Activated naive CD4-positive, alpha-beta T cell treated with anti-CD3 and anti-CD28 coated beads, Interleukin-2, amount 50 U/mL, for 16 hours (primary cell): ENCODE measurements at places on chromosomes 4 and X.

- no peak for DNase-seq
These were observed 9.3 kb upstream of the SEC24B start for GRCh38 chr4:109424093-109424841.

DNA sequence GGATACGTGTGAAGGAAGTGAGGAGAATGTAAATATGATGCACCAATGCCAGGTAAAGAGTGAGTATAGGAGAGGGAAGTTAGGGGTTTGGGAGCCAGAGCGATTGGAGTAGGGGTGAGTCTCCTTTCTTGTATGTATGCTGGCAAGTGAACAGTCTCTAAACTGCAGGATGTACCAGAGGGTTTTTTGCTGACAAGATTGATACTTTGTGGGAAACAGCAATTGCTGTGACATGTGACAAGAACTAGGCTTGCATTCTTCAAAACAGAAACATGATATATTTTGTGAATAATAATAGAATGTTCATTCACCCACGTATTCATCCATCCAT lies 706 bp downstream of the CHIC1 start:
- no peak for DNase-seq

DNA sequence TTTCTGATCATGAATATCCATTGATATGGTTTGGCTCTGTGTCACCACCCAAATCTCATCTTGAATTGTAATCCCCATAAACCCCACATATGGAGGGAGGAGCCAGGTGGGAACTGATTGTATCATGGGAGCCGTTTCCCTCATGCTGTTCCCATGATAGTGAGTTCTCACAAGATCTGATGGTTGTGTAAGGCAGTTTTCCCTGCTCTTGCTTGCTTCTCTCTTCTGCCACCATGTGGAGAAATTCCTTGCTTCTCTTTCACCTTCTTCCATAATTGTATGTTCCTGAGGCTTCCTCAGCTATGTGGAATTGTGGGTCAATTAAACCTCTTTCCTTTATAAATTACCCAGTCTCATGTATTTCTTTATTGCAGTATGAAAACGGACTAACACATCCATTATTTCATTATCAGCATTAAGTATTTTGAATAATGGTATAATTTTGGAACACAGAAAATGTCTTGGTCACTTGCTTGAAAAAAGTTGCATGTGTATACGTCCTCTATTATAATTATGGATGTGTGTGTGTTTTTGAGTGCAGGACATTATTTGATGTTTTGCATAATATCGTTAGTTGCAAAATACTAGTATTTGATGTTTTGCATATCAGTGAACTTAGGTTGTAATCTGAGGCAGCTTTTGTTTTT lies 334.6 kb downstream of the PCDH10 start:
- DNase-seq: no peak

- no peak for DNase-seq
These were observed 49.4 kb downstream of the SERTM2 start for GRCh38 chrX:111560801-111561200.

DNA sequence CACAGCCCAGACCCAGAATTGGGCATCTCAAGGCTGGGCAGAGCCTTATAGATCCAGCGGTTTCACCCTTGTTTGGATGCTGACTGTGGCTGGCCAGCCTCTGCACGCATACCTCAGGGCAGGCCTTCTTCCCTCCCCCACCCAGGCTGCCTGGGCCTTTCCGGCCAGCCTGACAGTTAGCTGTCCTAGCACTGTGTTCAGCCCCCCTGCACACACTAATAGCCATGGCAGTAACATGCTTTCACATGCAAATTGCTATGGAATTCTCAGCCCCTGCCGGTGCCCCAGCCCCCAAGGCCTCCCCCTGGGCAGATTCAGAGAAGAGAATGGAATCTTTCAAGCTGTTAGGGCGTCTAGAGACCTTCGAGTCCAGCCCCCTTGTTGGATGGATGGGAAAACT lies 17.7 kb downstream of the EFNB1 start:
- DNase-seq: no peak

- DNase-seq: no peak
These were observed 19.9 kb upstream of the CPLX1 start for GRCh38 chr4:845836-846251.

DNA sequence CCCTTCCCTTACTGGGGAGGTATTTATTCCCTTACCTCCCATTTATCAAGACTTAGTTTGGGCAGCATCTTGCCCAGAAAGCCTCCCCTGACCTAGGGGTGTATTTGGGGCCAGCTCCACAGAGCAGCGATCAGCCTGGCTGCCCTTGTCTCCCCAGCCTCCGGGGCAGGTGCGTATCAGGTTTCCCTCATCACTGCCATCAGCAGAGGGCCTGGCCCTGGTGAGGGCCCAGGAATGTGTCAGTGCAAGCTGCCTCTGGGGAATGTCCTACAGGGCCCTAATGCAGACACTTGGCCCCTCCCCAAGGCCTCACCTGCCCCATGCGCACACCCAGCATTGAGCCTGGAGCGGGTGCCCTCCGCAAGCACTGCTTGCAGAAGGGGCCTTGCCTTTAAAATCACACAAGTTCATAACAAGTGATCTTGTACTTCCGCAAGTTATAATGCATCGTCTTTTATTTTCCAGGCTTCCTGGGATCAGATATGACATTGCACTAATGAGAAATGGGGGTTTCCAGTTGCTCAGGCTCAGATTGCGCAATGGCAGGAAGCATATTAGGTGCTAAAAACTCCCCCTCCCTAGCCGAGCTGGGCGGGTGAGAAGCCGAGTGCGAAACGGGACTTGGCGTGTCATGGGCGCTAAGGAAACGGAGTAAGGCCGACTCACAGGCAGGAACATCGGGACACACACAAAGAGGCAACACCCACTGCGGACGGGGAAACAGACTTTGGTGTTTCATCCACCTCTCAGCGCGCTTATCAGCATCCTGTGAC lies 25.4 kb upstream of the AFAP1 start:
- DNase-seq: no peak

DNA sequence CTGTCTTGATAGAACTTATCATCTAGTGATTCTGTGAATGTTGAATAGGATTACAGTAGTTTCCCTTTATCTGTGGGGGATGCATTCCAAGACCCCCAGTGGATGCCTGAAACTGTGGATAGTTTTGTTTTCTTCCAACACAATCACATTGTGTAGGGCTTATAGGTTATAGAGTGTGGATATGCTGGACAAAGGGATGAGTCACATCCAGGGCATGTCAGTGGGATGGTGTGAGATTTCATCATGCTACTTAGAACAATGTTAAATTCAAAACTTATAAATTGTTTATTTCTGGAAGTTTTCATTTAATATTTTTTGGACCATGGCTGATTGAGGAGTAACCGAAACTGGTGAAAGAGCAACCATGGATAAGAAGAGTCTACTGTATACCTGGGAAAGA lies 432.3 kb upstream of the ATOH1 start:
- no peak for DNase-seq

DNA sequence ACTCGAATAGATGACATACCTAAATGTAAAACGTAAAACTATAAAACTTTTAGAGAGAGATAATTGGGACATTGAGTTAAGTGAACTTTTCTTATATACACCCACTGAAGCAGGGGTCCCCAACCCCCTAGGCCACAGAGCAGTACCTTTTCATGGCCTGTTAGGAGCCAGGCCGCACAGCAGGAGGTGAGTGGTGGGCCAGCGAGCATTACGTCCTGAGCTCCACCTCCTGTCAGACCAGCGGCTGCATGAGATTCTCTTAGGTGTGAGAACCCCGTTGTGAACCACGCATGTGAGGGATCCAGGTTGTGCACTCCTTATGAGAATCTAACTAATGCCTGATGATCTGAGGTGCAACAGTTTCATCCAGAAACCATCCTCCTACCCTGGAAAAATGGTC lies 114.8 kb downstream of the HMX1 start:
- DNase-seq: no peak

- DNase-seq: no peak
These were observed 152.7 kb downstream of the FSTL5 start for GRCh38 chr4:162011089-162011488.

DNA sequence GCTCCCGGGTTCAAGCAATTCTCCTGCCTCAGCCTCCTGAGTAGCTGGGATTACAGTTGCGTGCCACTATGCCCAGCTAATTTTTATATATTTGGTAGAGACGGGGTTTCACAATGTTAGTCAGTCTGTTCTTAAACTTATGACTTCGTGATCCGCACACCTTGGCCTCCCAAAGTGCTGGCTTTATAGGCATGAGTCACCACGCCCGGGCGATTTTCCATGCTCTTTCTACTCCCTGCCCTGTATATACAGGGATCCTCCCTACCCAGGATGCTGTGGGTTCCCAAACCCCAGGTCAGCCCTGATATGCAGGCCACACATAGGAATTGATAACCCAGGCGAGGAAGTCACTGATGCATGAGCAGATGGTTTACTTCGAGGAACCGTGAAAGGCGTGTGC lies 31.4 kb downstream of the SSX5 start:
- DNase-seq: no peak

GRCh38 chrX:113124693-113125092 lies 284.1 kb upstream of the AMOT start:
- DNase-seq: no peak

- DNase-seq: no peak
These were observed 63.8 kb upstream of the TAPT1 start for GRCh38 chr4:16289897-16290554.

- no peak for DNase-seq
These were observed 202.7 kb downstream of the OR13H1 start for GRCh38 chrX:131746491-131746968.

DNA sequence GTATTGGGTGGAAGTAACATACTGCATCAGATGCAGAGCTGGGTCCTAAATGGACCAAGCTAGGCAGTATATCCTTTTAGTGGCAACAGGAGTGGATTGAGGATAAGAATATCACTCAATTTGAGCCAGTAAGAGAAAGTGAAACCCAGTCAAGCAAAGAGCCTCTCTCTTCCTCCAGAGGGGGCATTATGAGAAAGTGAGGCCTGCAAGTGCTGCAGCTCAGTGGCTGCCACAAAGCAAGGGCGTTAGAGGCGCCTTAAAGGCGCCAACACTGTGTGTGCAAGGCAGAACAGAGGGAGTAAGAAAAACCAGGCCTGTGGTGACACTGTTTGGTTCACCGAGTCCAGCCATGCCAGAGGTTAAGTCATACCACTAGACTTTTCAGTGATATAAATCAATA lies 17.5 kb downstream of the STX18 start:
- no peak for DNase-seq

DNA sequence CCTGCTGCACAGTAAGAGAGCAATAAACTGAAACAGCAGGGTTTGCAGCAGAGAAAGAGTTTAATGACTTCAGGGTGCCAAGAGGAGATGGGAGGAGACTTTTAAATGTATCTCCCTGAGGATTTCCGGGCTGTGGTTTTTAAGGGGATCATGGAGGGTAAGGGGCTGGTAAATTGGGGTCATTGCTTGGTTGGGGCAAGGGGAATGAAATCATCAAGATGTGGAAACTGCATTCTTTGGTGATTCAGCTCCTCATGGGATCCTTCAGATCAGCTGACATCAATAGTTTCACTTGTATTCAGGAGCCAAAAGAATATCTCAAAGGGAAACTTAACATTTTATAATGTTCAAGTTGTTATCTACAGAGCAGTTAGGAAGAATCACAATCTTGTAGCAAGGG lies 174.3 kb upstream of the ANXA10 start:
- no peak for DNase-seq

- no peak for DNase-seq
These were observed 89.5 kb downstream of the LCORL start for GRCh38 chr4:17932041-17932440.

DNA sequence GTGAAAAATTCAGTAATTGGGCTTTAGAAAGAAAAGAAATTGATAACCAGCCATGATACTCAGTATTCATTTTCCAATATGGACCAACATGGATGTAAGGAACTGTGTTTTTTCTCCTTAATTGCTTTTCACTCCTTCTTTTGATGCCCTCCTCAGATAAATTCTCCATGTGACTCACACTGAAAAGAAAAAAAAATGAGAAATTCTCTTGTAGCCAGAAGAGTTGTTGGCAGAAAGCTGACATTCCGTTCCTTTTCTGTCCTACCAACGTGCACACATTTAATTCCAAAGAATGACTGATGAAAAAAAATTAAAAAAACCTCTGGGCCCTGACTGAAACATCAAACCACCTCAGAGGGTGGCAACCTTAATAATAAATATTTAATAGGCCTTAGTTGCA lies 153.1 kb downstream of the AMELX start:
- no peak for DNase-seq
